Transverse colon (tissue), 4 donors: ENCODE measurements at places on chromosomes 1 and 21. TPM values are rescaled to one million over a fixed set of nuclear protein-coding genes. Genes with fewer than 3 reads are reported as not detected.

SPATA45 gene
- total RNA-seq: not detected

DNA sequence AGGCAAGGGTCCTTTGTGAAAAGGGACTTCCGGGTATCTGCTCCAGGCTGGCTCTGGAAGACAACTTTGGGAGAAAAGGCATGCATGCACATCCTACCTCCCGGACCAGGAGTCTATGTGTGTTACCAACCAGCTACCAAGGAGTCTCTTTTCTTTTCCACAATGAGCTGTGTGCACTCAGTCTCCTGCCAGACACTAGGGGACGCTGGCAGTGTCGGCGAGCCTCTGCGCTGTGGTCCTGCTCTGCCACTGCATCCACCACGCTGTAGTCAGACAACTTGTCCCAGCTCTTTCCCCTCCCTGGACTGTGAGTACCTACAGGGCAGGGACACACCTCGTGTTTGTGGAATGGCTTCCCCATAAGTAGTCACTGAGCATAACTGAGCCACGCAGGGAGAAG lies 5.1 kb upstream of the SSR2 start:
- DNase-seq: peak; percentile 63

DNA sequence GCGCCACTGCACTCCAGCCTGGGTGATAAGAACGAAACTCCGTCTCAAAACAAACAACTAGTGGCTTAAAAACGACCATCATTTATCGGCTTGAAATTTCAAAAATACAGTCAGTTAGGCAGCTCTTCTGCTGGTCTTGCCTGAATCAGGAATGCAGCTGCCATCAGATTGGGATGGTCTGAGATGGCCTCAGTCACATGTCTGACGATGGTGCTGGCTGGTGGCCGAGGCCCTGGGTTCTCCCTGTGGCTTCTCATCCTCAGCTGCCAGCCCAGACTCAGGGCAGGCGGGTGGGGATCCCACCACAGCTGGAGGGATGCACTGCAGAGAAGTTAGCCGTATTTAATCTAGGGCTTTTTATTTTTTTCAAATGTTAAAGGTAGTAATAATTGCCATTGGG lies 31.3 kb downstream of the IL6R start:
- DNase-seq: no peak

DNA sequence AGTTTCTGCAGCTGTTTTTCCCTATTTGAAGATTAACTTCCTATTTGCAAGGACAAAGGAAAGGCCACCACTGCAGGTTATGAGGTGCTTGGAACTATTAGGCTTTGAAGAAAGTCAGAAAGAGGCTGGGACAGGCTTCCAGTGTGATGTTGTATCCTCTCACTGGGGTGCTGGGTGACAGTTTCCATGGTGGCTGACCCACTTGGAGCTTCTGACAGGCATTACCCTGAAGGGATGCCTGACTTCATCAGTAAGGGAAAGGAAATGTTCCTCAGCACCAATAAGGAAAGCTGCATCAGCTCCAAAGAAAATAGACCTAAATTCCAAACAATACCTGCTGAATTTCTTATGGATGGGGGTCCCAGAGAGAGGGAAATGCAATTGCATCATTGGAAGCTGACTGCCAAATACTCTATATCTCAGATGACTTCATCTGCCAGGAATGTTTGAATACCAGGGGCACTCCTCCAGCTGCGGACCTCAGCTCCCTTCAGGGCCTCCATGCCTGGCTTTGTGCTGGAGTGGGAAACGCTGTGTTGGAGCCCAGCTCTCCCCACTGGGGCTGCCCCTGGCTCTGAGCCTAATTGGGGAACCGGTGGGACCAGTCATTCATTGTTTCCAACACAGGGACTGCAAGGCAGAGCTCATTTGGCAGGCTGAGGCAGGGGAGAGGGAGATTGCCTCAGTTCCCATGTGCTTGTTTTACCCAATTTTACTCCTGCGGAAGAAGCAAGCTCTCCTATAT lies 76.6 kb downstream of the RGL1 start:
- no peak for DNase-seq

DNA sequence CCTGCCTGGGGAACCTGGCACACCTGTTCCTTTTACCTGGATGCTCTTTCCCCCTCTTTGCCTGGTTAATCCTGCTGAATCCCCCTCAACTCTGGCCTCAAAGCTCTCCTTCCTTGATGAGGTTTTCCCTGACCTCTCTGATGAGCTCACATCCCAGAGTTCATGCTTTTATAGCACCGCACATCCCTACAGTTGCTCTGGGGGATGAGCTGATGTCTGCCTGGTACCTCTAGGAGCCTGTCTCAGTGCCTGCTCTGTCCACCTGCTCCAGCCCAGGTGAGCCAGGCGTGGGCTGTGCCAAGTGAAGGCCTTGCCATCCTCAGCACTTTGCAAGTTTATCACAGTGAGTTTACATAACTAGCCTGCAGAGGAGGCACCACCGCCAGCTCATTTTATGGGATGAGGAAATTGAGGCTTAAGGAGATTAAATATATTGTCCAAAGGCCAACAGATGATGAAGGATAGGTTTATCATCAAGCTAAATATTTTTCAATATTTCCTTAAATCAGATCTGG lies 58.6 kb upstream of the TMPRSS2 start:
- peak; percentile 78 for DNase-seq
